ENCODE measurements at places on chromosomes 3 and 15.

DNA sequence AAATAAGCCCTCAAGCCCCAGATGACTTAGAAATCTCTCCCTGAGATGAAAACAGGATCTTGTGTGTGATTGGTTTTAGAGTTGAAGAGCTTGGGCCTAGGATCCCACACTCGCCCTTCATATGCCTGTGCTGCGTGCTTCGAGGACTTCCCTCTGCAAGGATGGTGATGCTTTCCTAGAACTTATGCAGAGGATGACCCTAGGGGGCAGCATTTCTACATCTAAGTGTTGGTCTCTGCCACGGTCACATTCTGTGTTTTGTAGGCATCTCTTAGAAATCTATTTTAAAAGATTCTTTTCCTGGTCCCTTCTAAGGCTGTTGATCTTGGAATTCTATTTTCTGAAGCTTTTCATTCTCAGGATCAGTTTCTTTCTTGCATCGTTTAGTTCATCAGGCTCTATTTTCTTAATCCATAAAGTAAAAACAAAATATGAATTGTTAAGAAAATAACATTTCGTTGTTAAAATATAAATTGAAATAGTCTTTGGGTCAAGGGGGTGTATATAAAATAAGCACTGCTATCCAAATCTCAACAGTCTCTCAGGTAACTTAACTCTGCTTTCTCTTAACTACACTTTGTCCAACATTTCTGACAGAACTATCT is 45.7 kb downstream of the WDR76 start:
- peak; percentile 88 for DNase-seq

- no peak for DNase-seq
Observed at GRCh38 chr15:101608201-101608600, 44.0 kb downstream of the TM2D3 start.

- DNase-seq: no peak
Observed at GRCh38 chr3:98180319-98180890, 13.9 kb downstream of the OR5H15 start.

GRCh38 chr3:104988496-104988895 is 378.2 kb upstream of the ALCAM start:
- no peak for DNase-seq

DNA sequence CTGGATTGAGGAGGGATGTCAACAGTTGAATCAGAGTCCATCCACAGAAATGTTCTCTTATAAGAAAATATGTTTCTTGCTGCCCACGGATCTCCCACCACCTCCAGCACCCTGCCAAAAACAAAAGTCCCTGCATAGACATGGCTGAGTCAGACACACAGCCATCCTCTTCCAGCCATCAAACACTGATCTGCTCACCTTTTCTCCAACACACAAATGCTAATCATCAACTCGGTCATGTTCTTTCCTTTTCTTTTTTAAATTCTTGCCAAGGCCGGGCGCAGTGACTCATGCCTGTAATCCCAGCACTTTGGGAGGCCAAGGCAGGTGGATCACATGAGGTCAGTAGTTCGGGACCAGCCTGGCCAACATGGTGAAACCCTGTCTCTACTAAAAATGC is 110.7 kb upstream of the IL12A start:
- DNase-seq: no peak

DNA sequence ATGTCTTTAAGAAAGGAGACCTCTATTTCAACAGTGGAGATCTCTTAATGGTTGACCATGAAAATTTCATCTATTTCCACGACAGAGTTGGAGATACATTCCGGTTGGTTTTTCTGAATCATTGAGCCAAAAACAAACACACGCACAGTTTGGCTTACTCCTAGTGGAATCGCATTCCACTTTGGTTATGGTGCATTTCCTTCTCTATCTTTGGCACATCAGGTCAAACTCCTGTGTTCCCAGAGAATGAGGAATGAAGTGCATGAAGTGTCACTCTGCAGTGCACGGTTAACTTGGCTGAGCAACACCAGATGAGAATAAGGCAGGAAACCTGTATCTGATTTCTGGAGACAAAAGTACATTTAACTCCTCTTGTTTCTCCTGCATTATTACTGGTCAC is 38.5 kb downstream of the HDC start:
- peak; percentile 74 for DNase-seq

- DNase-seq: no peak
Observed at GRCh38 chr15:27787931-27788330, 311.2 kb downstream of the OCA2 start.

DNA sequence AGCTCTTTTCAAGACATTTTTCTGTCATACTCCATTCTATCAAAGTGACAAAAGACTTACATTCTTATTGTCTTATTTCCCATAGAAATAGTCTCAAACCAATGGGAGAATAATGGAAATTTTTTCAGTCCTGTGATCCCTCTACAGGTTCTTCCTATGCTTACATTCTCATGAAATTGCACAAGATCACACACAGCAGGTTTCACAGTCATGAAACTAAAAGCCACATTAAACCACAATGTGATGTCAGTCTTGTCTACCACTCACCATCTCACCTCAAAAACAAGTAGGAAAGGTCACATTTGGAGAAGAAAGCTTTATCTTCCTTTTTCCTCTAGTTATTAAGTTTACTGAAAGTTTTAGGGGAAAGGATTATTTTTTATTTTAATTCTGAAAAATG is 161.0 kb upstream of the RORA start:
- DNase-seq: no peak

GRCh38 chr15:76585576-76585897 is 249.0 kb downstream of the ISL2 start:
- no peak for DNase-seq

DNA sequence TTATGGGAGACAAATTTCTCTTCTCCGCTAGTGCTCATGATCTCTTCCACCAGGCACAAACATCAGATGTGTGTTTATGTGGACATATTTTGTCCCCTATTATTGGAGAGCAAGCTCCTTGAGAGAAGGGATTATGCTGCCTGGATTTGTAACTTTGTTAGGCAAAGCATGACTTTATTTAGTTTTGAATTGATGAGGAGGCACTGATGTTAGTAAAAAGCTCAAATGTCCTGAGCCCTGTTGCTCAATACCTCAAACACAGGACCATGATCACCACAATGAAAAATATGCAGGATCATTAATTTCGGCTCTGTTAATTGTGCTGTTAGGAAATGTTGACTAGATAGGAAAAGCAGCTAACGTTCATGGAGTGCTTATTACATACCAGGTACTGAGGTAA is 29.1 kb downstream of the SCG5 start:
- DNase-seq: no peak

DNA sequence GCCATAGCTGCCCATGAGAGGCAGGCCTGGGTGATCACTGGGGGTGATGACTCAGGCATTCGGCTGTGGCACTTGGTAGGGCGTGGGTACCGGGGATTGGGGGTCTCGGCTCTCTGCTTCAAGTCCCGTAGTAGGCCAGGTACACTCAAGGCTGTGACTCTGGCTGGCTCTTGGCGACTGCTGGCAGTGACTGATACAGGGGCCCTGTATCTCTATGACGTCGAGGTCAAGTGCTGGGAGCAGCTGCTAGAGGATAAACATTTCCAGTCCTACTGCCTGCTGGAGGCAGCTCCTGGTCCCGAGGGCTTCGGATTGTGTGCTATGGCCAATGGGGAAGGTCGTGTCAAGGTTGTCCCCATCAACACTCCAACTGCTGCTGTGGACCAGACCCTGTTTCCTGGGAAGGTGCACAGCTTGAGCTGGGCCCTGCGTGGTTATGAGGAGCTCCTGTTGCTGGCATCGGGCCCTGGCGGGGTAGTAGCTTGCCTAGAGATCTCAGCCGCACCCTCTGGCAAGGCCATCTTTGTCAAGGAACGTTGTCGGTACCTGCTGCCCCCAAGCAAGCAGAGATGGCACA is 5.3 kb downstream of the WDR6 start:
- DNase-seq: no peak

GRCh38 chr3:148319161-148319915 is 378.4 kb upstream of the AGTR1 start:
- DNase-seq: peak; percentile 21

DNA sequence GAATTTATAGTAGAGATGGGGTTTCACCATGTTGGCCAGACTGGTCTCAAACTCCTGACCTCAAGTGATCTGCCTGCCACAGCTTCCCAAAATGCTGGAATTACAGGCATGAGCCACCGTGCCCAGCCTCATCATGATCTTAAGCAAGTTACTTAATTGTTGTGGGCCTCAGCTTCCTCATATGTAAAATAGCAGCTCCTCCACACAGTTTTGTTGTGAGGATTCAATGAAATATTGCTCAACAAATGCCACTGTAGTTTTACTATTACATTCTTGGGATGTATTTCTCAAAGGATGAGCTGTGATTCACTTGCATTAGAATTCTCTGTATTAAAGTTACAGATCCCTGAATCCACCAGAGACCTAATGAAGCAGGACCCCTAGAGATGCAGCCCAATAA is 168.8 kb downstream of the ADAMTS9 start:
- peak; percentile 67 for DNase-seq

Data from AG20443 (cell line).